T-helper 1 cell treated with Interleukin-12 subunit alpha and Interleukin-12 subunit beta and Interleukin-4 antibody, amounts not matched to agents 30 ng/mL and 1 ng/mL, for 36 hours (primary cell): ENCODE measurements at places on chromosomes 6 and 20. TPM values are rescaled to one million over a fixed set of nuclear protein-coding genes. Genes with fewer than 3 reads are reported as not detected.

Gene CCM2L
- not detected in 2 replicates for total RNA-seq

Gene CRIP3
- 0.27 TPM in 1 of 2 replicates, not detected in the other for total RNA-seq

Gene GMPR
- 0.49 and 0.63 TPM in 2 replicates for total RNA-seq

Gene CD24
- total RNA-seq, result 0.12 and 0.39 TPM in 2 replicates
